ENCODE measurements at places on chromosomes 16 and 17.

DNA sequence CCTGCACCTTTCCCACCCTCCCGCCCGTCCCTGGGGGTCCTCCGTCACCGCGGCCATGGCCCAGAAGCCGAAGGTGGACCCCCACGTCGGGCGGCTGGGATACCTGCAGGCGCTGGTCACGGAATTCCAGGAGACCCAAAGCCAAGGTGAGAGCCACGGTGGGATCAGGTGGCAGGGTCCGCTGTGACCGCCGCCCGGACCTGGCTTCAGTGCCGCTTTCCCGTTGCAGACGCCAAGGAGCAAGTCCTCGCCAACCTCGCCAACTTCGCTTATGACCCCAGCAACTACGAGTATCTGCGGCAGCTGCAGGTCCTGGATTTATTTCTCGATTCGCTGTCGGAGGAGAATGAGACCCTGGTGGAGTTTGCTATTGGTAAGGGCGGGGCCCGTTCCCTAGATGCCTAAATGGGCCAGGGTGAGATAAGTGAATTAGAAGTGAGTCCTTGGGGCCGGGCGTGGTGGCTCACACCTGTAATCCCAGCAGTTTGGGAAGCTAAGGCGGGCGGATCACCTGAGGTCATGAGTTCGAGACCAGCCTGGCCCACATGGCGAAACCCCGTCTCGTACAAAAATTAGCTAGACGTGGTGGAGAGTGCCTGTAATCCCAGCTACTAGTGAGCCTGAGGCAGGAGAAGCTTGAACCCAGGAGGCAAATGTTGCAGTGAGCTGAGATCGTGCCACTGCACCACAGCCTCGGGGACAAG, 617 bp downstream of the ARMC7 start:
- DNase-seq, result no peak

- DNase-seq, result peak; percentile 54
Measured at GRCh38 chr17:45235416-45236281, 14.0 kb downstream of the FMNL1 start.

- DNase-seq, result no peak
Measured at GRCh38 chr17:43381204-43381603, 17.6 kb upstream of the ARL4D start.

DNA sequence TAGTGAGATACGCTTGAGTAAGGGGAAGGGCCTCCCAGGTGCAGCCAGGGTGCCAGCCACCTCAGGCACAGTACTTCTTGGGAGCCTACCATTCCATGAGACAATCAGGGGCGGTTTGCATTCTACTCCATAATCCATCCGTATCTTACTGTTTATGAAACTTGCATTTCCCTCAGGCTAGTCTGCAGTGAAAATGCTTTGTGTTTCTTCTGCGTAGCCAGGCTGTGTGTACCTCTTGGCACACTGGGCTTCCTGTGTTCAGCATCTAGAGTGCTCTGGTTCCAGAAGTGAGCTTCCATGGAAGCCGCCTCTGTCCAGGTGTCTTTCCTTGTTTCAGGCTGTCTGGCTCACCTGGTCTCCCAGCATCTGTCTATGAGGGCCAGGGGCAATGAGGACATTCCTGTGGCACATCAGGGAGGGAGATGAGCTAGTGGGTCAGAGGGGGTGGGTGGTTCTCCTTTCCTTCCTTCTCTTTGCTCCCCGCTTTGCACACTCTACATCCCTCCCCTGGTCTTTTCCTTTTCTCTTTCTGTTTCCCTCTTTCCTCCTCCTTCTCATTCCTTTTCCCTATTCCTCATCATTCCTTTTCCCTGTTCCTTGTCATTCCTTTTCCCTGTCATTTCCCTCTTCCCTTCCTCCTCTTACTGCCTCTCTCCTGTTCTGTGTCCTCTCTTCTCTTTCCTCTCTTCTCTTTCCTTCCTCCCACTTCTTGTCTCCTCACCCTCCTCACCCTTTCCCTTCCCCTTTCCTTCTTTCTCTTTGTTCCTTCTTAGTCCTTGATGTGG, 386.5 kb downstream of the CPPED1 start:
- no peak for DNase-seq

GRCh38 chr16:85924675-85925074, 25.7 kb downstream of the IRF8 start:
- no peak for DNase-seq

GRCh38 chr17:29561554-29562517, 5.0 kb downstream of the ABHD15 start:
- DNase-seq, result no peak

GRCh38 chr17:61387511-61388305, 11.9 kb upstream of the TBX2 start:
- DNase-seq, result no peak

- DNase-seq, result no peak
Measured at GRCh38 chr17:70558821-70559220, 389.5 kb downstream of the KCNJ2 start.

GRCh38 chr17:18963126-18964017, 11.4 kb downstream of the SLC5A10 start:
- DNase-seq, result no peak

DNA sequence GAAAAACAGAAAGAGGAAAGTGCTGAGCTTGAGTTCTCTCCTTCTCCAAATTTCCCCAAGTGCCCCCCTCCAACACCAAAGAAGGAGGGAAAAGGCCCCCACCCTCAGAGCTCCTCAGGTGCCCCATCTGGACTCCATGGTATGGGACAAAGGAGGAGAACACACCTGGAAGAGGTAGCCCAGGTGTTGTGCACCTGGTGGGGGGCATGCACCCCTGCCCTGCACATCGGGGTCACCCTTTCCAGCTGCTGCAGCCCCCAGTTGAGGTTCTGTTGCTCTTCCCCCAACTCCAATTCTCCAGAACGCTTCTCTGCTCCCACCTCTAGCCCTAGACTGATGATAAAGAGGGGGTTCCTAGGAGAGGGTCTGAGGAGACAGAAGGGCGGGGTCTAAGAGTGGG, 3.0 kb upstream of the COL1A1 start:
- DNase-seq, result no peak

DNA sequence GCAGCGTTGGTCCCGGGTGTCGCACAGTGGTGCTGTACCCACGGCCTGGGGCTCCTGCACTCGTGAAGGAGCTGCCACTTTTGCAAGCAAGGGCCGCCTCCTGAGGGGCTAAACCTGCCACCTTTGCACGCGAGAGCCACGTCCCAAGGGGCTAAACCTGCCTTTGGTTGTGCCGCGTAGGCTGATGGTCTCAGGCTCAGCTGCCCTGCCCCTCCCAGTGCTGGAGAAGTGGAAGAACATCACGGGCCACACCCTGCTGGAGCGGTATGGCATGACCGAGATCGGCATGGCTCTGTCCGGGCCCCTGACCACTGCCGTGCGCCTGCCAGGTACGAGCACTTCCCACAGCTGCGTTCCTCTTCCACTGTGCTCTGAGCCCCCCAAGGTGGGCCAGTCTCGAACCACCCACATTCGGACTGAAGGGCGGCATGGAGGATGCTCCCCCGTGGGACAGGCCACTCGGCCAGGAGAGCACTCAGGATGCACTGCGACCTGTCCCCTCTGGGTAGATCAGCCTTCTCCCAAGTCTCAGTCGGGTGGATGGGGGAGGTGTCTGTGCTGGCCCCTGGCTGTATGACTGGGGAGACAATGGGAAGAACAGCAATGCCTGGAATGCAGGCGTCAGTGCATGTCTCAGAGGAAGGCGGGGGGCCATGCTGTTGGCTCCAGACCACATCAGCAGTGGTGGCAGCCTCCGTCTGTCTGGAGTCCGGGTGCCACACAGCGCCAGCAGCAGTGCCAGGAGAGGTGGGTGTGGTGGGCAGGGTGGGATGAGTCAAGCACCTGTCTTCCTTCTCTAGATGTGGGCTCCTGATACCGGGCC, 20.7 kb downstream of the ACSF3 start:
- no peak for DNase-seq

DNA sequence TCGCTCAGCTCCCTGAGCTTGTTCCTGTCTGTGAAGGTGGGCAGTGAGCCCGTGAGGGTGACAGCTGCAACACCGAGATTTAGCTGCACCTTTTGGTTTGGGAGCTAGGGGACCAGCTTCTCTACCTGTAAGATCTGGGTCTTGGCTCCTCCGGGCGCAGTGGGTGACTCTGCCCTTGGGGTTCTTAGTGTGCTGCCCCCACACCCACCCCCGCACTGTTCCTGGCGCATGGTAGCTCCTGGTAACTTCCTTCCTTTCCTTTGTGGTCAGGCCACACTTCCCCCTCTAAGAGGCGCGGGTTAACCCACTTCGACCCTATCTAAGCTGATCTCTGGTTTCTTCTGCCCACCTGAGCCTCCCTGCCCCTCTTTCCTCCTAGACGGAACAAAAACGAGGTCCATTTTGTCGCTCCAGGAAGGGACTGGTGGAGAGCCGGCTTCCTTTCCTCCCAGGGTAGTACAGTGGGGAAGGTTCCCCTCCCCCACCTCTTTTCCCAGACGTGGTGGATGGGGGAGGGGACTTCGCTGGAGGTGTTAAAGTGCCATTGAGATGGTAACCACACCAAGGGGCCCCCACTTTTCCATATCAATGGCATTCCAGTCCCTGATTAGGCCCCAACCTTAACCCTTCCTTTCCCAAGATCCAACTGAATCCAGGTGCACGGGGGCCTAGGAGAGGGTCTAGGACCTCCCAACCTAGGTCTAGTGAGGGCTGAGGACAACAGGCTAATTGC, 4.6 kb upstream of the CLDN9 start:
- DNase-seq, result no peak

- no peak for DNase-seq
Measured at GRCh38 chr17:73029991-73030390, 62.5 kb downstream of the SLC39A11 start.

DNA sequence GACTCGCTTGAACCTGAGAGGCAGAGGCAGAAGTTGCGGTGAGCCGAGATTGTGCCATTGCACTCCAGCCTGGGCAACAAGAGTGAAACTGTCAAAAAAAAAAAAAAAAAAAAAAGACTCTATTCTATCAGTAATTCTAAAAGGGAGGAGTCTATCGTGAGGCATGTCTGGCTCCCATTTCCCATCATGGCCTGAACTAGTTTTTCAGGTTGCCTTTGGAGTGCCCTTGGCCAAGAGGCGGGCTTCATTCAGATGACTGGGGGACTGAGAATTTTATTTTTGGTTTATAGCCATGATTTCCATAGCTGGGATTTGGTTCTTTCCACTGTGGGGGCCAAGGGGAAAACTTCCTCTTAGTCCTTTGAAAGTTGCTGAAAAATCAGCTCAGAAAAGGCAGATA, 3.5 kb upstream of the SNX29 start:
- no peak for DNase-seq

Measured in HCT116 (cell line).